HFFc6 (cell line): ENCODE measurements at places on chromosomes 7 and 10.
A peak's percentile ranks its signal among the peaks of the same experiment; 100 is the strongest.

DNA sequence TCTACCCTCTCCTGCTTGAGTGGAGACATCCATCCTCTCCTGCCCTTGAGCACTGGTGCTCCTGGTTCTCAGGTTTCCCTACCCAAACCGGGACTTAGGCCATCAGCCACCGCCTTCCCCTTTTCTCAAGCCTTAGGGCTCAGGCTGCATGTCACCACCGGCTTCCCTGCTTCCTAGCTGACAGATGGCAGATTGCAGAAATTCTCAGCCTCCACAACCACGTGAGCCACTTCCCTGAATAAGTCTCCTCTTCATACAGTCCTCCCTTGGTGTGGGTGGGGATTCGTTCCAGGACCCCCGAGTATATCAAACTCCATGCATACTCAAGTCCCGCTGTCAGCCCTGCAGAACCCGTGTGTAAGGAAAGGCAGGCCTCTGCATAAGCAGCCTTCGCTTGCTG lies 203.5 kb upstream of the ZNF32 start:
- DNase-seq = no peak

DNA sequence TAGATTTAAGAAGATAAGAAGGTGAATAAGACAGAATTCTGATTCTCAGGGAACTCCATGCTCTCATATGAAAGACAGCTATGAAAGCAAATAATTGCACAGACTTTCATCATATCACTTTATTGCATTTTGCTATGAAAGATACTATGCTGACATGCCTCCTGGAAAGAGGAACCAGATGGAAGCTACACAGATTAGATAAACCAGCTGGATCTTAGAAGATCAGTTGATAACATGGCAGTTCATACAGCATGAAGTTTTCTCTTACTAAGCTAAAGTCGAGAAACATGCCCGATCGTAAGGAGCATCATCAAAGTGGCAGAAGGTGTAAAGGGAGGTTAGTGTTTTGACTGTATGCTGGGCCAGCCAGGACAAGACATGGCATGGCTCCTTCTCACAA lies 112.5 kb upstream of the DPP6 start:
- no peak for DNase-seq

DNA sequence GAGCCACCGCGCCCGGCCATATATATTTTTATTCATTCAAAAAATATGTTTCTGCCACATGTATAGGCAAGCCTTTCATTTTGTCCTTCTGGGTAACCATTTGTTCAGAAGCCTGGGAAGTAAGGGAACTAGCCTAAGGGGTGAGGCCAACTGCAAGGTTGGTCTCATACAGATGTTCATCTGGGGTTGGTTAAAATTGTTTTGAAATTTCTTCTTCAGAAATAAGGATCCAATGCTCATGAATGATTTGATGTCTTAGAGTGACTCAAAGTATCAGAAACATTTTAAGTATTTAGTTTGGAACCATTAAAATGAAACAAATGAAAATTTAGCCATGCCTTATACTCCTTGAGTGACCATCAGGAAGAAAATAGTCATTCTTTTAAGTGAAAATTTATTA lies 397.2 kb downstream of the SUGCT start:
- DNase-seq = no peak

GRCh38 chr10:115706488-115707076 lies 566.4 kb downstream of the GFRA1 start:
- peak; percentile 34 for DNase-seq

GRCh38 chr10:128187788-128188185 lies 61.6 kb upstream of the MKI67 start:
- DNase-seq = no peak

- DNase-seq = no peak
Observed at GRCh38 chr10:119865699-119866240, 6.9 kb downstream of the MCMBP start.

GRCh38 chr10:130160775-130161174 lies 24.6 kb downstream of the GLRX3 start:
- DNase-seq = no peak

DNA sequence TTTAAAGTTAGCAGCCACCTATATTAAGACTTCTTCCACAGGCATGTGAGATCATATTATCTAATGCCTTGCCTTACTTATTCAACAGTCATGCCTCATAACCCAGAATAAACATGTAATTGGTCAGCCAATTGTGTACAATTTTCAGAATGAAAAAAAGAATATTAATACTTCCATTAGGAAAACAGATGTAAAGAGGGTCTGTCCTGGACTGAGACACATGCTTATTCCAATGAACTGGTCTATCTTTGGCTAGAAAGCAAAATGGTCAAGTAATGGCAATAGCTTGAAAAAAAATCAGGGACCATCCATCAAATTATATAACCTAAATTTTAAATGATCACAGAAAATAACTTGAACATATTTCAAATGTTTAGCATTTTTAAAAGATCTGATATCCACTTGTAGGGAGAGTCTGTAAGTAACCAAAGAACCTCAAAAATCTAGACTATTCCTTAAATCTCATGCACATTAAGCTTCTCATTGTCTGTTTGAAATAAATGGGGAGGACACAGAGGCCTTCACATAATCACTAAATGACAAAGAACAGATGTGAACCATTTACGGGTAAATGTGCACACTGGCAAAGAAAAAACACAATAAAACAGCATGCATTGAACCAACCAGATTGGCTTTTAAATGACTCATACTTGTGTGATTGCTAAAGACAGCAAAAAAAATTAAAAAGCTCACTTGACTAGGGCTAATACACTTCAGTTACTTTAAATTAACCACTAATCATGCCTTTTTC lies 568.8 kb upstream of the PCDH15 start:
- DNase-seq = no peak

GRCh38 chr10:73906524-73907447 lies 4.1 kb upstream of the PLAU start:
- peak; percentile 97 for DNase-seq

DNA sequence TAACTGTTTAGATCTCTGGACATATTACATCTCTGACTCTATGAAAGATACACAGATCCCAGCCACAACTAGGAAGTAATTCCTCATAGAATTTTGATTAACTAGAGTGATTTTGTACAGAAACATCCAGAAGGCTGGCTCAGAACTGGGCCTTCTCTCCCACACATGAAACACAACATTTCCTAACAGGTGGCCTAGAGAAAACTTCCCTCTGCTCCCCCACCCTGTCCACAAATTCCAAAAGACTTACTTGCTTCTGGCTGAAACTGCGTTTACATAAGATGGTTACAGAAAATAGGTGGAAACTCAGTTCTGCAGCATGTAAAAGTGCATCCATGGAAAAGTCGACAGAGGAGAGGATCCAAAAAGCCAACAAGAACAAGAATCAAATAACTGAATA lies 132.9 kb downstream of the FZD1 start:
- no peak for DNase-seq

GRCh38 chr10:30011396-30011795 lies 48.0 kb downstream of the JCAD start:
- DNase-seq = no peak

DNA sequence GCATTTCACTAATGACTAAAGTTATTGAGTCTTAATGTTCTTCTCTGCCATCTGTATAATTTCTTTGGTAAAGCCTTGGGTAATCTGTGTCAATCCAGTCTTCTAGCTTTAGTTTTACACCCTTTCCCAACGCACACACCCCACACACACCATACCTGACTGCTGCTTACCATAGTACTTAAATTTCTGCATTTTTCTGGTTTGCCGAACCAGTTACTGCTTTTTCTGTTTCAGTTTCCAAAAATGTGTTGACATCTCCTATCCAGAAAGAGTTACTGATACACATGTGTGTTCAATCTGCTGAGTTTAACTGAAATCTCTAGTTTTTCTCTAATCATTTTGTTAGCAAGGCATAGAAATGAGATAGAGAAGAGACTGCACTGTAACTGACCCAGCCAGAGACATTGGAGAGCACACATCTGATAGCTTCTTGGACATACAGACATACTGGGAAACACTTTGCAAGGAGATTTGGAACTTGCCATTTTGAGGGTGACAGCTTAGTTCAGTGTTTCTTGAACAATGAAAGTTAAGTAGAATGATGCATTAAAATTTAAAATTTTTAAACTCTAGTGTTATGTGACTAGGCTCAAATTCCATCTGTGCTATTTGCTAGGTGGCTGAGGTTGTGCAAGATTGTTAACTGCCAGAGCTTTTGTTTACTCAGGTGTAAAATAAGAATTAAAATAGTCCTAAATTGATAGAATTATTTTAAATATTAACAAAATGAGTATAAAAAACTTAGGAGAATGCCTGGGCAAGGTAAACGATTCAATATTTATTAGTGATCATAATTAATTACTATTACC lies 807.6 kb downstream of the DNAJB9 start:
- no peak for DNase-seq
